ENCODE measurements at places on chromosomes 6 and 20. TPM values are rescaled to one million over a fixed set of nuclear protein-coding genes. Genes with fewer than 3 reads are reported as not detected.

Gene ADGRF1
- total RNA-seq: not detected

Gene IMPG1
- total RNA-seq: not detected

Gene KIF6
- not detected for total RNA-seq

- H3K36me3 ChIP-seq: no peaks in the 10 kb centered on the region
- peaks cover 13% of the 10 kb centered on the region for H3K27me3 ChIP-seq
- H3K4me1 ChIP-seq: no peaks in the 10 kb centered on the region
- H3K27ac ChIP-seq: no peak overlapping the region
Observed at GRCh38 chr20:47861116-47861515, 75.8 kb upstream of the SULF2 start.

- no peaks in the 10 kb centered on the region for H3K27me3 ChIP-seq
- H3K4me3 ChIP-seq: no peak overlapping the region
- no peak for DNase-seq
- no peaks in the 10 kb centered on the region for H3K36me3 ChIP-seq
- no peak overlapping the region for H3K27ac ChIP-seq
Observed at GRCh38 chr20:31653561-31653960, 15.8 kb downstream of the COX4I2 start.

- no peaks in the 10 kb centered on the region for H3K36me3 ChIP-seq
- peaks cover 32% of the 10 kb centered on the region for H3K4me1 ChIP-seq
- no peak overlapping the region for H3K27ac ChIP-seq
Observed at GRCh38 chr6:37669887-37670437, 27.7 kb downstream of the MDGA1 start.

GRCh38 chr6:70160276-70160675, 142.6 kb downstream of the COL9A1 start:
- H3K4me1 ChIP-seq: no peaks in the 10 kb centered on the region
- DNase-seq: no peak
- H3K36me3 ChIP-seq: no peaks in the 10 kb centered on the region
- H3K27ac ChIP-seq: no peak overlapping the region

- H3K27ac ChIP-seq: no peak overlapping the region
- H3K4me1 ChIP-seq: no peaks in the 10 kb centered on the region
- H3K36me3 ChIP-seq: no peaks in the 10 kb centered on the region
- H3K4me3 ChIP-seq: no peak overlapping the region
Observed at GRCh38 chr6:151242420-151242861, 2.7 kb downstream of the AKAP12 start.

DNA sequence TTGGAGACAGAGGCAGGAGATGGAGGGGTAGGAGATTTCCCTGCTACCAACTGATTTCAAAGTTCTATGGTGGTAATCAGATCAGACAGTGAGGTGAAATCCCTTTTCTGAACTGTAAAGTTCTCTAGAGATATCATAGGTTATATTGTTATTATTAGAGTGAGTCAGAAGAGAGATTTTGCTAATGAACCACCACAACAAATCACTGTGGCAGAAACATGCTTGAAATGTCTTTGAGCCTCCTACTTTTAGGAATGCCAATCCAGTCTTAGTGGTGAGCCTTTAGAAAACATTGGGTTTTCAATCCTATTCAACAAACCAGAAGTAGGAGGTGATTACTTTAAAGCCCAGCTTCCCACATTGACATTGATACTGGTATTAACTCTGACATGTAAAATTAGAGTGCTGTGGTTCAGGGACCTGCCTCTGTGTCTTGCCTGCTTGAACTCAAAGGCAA, 136.7 kb upstream of the CNR1 start:
- DNase-seq: no peak
- no peaks in the 10 kb centered on the region for H3K36me3 ChIP-seq
- H3K27me3 ChIP-seq: no peaks in the 10 kb centered on the region
- no peak overlapping the region for H3K27ac ChIP-seq
- no peak overlapping the region for H3K4me3 ChIP-seq

All from HFFc6 (cell line).